ENCODE measurements at places on chromosomes 1 and 21. TPM values are rescaled to one million over a fixed set of nuclear protein-coding genes. Genes with fewer than 3 reads are reported as not detected.

The PLA2G2F gene
- not detected for total RNA-seq

The IGSF21 gene
- not detected for total RNA-seq

The HSPA6 gene
- 0.99 TPM for total RNA-seq

The BTG2 gene
- 22.4 TPM for total RNA-seq

The DDOST gene
- 257 TPM for total RNA-seq

The LORICRIN gene
- total RNA-seq, result not detected

The CFAP107 gene
- not detected for total RNA-seq

The POFUT2 gene
- total RNA-seq, result 12.2 TPM

The HSPB7 gene
- not detected for total RNA-seq

The OR2L3 gene
- not detected for total RNA-seq

The IFNLR1 gene
- under 0.01 TPM for total RNA-seq

The RNU1-1 gene
- under 0.01 TPM for total RNA-seq

The TBX15 gene
- under 0.01 TPM for total RNA-seq

The PLEKHA6 gene
- total RNA-seq, result 0.65 TPM

The CD2 gene
- not detected for total RNA-seq

The ACTN2 gene
- not detected for total RNA-seq

The GBP4 gene
- 2.4 TPM for total RNA-seq

The FOXO6 gene
- not detected for total RNA-seq

The AXDND1 gene
- total RNA-seq, result under 0.01 TPM

The SLC6A17 gene
- 1.1 TPM for total RNA-seq

The SYTL1 gene
- not detected for total RNA-seq

The MRTO4 gene
- total RNA-seq, result 16.7 TPM

The RIIAD1 gene
- not detected for total RNA-seq

The BARHL2 gene
- not detected for total RNA-seq

The KRTCAP2 gene
- 232 TPM for total RNA-seq

The FAM163A gene
- total RNA-seq, result 0.22 TPM

The ZSCAN20 gene
- total RNA-seq, result 5.0 TPM

The DEPDC1 gene
- total RNA-seq, result 7.6 TPM

The FLG2 gene
- total RNA-seq, result not detected

The PCSK9 gene
- under 0.01 TPM for total RNA-seq
